ENCODE measurements at places on chromosomes 6 and 20.

GRCh38 chr6:17994019-17994418 lies 6.6 kb upstream of the KIF13A start:
- no peak for DNase-seq

GRCh38 chr20:53748821-53749421 lies 155.3 kb upstream of the ZNF217 start:
- DNase-seq = no peak

- no peak for DNase-seq
These were observed 759.7 kb downstream of the HDGFL1 start for GRCh38 chr6:23329086-23329485.

- DNase-seq = no peak
These were observed 535 bp downstream of the NKAIN2 start for GRCh38 chr6:123804014-123804786.

GRCh38 chr6:63637865-63638445 lies 2.4 kb downstream of the PHF3 start:
- no peak for DNase-seq

- no peak for DNase-seq
These were observed 502.1 kb upstream of the MAP3K7 start for GRCh38 chr6:91088976-91089375.

GRCh38 chr6:21185861-21186478 lies 407.6 kb upstream of the SOX4 start:
- no peak for DNase-seq

DNA sequence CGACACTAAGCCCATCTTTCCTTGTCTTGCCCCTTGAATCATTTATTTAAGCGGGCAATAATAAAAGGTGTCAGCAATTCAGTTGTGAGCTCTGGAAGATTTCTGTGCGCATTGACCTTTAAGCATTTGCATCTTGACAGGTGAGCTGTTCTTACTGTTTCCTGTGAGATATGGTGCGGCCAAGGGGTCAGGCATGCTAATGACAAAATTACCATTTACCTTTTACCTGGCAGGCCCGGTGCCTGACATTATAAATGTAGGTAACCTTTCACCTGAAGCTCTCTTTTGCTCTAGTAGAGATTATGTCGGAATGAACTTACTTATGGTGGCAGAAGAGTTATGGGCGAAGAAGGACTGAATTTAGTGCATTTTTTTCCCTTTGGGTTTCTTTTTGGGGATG lies 89.3 kb upstream of the EEF1E1 start:
- no peak for DNase-seq

DNA sequence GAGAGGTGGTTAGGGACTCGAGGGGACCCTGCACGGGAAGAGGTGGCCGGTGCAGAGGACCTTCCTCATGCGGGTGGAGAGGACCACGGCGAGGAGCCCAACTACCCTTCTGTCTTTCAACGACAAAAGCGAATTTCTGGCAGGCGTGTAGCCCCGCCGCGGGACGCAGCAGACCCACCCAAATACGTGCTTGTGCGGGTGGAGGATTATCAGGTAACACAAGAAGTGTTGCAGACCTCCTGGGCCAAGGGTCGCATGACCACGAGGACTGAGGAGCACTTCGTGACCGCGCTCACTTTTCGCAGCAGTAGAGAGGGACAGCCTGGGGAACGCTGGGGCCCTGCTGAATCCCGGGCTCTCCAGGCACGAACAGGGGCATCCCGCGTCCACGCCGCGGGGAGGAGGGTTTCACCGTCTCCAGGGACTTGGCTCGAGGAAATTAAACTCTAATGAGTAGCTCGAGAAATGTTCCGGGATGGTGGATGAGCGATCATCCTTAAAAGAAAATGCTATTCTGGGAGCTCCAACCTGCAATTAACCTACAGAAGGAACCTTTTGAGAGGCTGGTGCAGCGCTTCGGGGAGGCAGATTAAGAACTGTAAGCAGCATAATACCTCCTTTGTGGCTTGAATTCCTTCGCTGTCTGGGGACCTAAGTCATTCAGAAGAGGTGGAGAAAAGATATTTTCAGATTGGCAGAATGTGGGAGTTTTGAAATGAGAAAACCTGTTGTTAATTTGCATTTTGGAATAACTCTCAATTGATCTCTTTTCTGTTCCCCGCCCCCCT lies 804 bp downstream of the C6orf141 start:
- no peak for DNase-seq

DNA sequence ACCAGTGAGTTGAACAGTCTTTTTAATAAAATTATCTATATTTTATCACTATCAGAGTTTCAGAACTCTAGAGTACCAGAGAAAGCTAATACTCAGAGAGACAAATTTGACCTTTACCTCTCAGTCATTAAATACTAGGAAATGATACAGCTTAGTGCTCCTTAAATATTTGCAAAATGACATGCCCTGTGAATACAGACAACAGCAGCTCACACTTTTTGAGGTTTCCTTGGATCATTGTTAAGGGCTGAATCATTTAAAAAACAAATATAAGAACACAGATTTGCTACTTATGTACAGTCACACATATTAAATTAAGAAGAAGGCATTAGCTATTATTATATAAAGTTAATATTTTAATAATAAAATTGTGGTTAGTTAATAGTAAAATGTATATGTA lies 1158.7 kb upstream of the EYS start:
- DNase-seq = no peak

DNA sequence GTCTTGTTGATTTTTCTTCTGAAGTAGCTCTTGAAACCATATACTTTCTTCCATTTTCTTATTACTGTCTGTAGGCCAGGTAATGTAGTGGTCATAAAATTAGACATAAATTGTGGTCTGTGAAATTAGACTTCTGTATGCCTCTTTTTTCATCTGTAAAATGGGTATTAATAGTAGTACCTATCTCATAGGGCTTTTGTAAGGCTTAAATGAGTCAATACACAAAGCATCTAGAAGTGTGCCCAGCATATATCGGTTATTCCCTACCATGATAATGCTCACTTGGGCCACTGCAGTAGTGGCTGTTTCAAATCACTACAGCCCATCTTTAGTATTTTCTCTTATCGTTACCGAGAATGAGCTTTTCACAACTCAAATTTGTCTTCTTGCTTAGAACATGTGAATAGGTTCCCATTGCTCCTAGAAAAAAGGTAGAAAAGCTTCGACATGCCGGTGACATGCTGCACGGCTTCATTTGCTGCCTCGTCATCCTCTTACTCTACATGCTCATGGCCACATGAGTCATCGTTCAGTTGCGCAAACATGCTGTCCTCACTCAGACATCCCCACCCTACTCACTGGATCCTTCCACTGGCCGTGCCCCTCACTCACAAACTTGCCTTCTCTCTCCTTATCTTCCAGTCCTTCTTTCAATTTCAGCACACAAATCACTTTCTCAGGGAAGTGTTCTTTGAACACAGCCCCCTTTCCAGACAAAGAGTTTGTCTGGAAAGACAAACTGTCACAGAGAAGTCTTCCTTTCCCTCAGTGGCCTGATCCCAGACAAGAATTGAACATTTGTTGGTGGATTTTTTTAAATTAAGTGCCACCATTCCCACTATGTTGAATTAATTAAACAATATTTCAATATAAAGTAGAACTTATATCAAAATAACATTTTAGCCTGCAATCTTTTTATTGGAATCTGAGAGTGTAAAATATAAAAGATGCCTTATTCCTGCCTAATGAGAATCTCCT lies 32.2 kb upstream of the ERVFRD-1 start:
- DNase-seq = peak; percentile 26

GRCh38 chr6:7642791-7643190 lies 52.8 kb downstream of the SNRNP48 start:
- DNase-seq = no peak

GRCh38 chr6:122130026-122130348 lies 269.5 kb upstream of the HSF2 start:
- no peak for DNase-seq

- DNase-seq = peak; percentile 23
These were observed 23.2 kb downstream of the RBCK1 start for GRCh38 chr20:431012-431904.

DNA sequence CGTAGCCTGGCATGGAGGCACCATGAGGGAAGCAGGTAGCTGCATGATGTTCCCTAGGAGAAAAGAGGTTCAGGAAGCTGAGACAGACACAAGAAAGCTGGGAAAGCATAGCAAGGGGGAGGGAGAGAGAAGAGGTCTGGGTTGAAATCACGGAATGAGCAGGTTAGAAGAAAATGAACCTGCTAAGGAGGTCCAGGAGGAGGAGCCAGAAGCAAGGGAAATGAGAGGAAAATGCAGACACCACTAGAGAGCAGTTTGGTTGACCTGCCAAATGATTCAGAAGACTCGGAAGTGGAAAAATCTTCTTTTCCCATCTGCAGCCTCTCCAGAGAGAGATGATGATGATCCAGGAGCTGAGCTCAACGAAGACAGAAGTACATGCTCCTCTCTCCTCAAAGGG lies 70.9 kb downstream of the VIP start:
- no peak for DNase-seq

DNA sequence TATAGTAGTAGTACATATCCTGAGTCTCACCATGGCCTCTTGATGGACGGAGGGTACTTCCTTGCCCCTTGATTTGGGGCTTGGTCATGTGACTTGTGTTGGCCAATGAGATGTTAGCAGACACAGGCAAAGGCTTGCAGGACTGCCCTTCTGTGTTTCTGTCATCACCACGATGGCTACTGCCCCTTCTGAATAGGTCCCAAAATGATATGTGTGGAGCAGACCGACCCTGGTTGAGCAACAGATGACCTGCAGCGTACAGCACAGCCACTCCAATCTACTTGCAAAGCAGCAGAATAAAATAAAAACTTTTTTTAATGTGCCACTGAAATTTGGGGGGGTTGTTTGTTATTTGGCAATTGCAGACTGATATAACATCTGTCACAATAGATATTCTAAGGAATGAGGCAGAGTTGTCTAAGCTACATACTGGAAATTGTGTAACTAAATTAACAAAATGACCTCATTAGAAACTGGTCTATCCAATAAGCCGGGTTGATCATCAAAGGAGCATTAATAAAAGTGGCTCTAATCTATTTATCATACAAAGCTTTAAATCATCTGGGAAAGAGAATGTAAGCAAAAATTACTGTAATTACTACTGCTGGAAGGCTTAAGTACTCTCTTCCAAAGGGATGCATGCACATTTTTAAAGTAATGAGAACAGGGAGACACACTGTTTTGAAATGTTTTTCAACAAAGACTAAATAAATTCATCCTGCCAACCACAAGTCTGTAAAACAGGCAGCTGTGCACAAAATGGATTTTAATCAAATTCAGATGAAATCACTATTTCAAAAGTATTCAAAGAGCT lies 209.5 kb downstream of the KIF16B start:
- DNase-seq = no peak

DNA sequence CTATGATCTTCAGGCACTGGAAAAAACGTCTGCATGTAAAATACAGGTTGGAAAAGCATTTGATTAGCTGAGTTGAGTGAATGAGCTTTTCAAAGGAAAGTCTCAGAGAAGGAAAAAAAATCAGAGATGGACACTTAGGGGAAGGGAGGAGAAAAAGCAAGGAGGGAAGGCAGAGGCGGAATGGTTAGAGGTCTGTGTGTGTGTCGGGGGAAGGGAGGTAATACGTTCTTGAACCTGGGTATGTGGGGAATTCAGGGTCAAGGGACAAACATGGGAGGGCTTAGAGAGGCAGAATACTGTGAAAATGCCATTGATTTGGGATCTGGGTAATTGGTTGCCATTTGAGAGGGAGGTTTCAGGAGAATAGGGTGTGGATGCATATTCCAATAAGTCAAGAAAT lies 5.1 kb downstream of the PRRT1 start:
- no peak for DNase-seq

DNA sequence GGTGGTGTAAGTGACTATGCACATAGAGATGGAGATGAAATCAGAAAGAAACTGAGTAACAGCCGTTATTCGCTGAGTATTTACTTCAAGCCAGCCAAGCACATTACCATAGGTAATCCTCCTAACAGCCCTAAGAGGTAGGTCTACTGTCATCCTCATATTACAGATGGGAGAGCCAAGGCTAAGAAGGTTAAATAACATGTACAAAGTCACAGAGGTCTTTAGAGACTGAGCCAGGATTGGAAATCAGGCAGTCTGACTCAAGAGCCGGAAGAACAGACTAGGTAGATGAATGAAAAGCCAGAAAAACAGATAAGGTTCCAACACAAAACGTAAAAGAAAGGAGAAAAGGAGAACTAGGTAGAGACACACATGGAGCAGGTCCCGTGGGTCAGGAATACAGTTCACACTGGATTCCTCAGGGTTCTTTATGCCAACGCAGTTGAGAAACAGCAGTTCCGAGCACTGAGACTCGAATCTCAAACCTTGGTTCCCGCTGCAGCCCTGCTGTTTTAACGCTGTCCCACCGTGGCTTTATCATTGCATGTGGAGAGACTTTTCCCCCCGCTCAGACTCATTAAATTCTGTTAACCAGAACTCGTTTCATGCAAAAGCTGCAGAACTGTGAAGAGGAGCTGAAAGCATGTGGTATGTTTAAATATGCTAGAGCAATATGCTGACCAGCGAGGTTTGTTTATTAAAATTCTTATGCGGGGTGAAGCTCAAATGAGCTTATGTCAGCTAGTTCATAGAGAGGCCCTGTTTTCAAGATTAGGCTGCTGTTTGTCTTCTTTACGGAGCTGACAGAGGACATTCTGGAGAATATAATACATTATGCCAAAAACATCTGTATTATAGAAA lies 537.9 kb downstream of the CD83 start:
- no peak for DNase-seq

- no peak for DNase-seq
These were observed 4.1 kb upstream of the MATN4 start for GRCh38 chr20:45312241-45312640.

GRCh38 chr6:33248643-33248931 lies 23.1 kb downstream of the VPS52 start:
- DNase-seq = no peak

- DNase-seq = no peak
These were observed 383.9 kb downstream of the KIF16B start for GRCh38 chr20:16189371-16189770.

DNA sequence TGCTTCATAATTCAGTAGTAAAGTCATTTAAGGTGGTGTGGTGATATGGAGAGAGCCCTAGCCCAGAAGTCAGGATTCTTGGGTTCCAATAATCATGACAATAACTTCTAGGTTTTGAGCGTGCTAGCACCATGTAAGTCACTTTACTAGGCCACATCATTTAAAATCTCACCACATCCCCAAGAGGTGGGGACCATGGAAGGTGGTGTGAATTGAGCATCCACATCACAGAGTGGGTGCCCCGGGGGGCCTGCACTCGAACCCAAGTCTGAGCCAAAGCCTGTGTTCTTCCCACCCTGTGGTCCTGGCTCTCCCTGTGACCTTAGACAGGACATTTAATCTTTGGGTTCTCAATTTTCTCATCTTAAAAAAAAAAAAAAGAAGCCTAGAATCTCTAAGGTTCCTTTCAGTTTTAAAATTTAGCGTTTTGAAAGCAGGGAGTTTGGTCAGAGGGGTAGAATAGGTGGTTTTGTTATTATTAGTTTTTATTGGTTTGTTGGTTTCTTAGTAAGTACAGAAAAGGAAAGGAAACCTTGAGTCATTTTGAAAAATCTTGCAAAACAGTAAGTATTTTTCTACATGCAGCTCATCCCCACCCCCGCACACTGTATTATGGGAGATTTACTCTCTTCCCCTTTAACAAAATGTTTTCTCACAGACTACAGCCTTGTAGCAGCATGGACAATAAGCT lies 26.4 kb downstream of the ARMC2 start:
- DNase-seq = no peak

All from AG04450 (cell line).